ENCODE measurements at places on chromosomes 2 and 18. TPM values are rescaled to one million over a fixed set of nuclear protein-coding genes. Genes with fewer than 3 reads are reported as not detected.

Gene SLC25A52
- total RNA-seq, result not detected

Gene SEPTIN2
- total RNA-seq, result 226 TPM

Gene ZSWIM2
- total RNA-seq, result not detected

Gene HSPD1
- 316 TPM for total RNA-seq

Gene M1AP
- total RNA-seq, result 0.56 TPM

Gene COL4A3
- total RNA-seq, result not detected

Gene PDCD1
- not detected for total RNA-seq

Gene IGFBP5
- 1.3 TPM for total RNA-seq

Gene HOXD12
- not detected for total RNA-seq

Gene SLC5A7
- not detected for total RNA-seq

Gene POTEJ
- total RNA-seq, result not detected

Gene GYPC
- 2.8 TPM for total RNA-seq

Gene EIF2AK2
- total RNA-seq, result 13.1 TPM

Gene BCL11A
- 10.8 TPM for total RNA-seq

Gene CCDC102B
- 0.92 TPM for total RNA-seq

Gene DHRS9
- 34.2 TPM for total RNA-seq

Gene EMX1
- not detected for total RNA-seq

Gene ALPI
- not detected for total RNA-seq

Gene GALR1
- not detected for total RNA-seq

Gene CFC1
- total RNA-seq, result not detected

Gene TSHZ1
- total RNA-seq, result 6.7 TPM

Gene ANO7
- total RNA-seq, result 0.79 TPM

Gene CRYBA2
- total RNA-seq, result not detected

Gene CNGA3
- total RNA-seq, result not detected

Gene SERPINB3
- 212 TPM for total RNA-seq

Gene MERTK
- total RNA-seq, result 2.3 TPM

Gene CACNB4
- 0.33 TPM for total RNA-seq

Gene GATA6
- 4.0 TPM for total RNA-seq

Gene RTTN
- 22.9 TPM for total RNA-seq

Gene RGPD3
- total RNA-seq, result 0.09 TPM

Gene CAPN13
- total RNA-seq, result 0.21 TPM

Gene POU3F3
- not detected for total RNA-seq

Gene GAREM1
- 6.8 TPM for total RNA-seq

Gene AGXT
- not detected for total RNA-seq

Gene STARD6
- 0.51 TPM for total RNA-seq

Gene IL37
- total RNA-seq, result not detected

Gene ARHGEF33
- 0.14 TPM for total RNA-seq

Gene IL1R1
- total RNA-seq, result 2.3 TPM

Gene ZDBF2
- total RNA-seq, result 2.8 TPM

Gene DSC3
- 148 TPM for total RNA-seq

Gene OTOS
- not detected for total RNA-seq

Gene DPYSL5
- not detected for total RNA-seq

Gene SOX11
- 4.2 TPM for total RNA-seq

Gene HMSD
- 1.3 TPM for total RNA-seq

Gene TMEM87B
- total RNA-seq, result 15.3 TPM

Gene DSG1
- total RNA-seq, result 48.9 TPM

Gene CFAP65
- total RNA-seq, result not detected

Gene NDUFV2
- 127 TPM for total RNA-seq

All from airway epithelial cell (primary cell).